H1 (cell line): ENCODE measurements at places on chromosomes 1 and 21.
A peak's percentile ranks its signal among the peaks of the same experiment; 100 is the strongest.

DNA sequence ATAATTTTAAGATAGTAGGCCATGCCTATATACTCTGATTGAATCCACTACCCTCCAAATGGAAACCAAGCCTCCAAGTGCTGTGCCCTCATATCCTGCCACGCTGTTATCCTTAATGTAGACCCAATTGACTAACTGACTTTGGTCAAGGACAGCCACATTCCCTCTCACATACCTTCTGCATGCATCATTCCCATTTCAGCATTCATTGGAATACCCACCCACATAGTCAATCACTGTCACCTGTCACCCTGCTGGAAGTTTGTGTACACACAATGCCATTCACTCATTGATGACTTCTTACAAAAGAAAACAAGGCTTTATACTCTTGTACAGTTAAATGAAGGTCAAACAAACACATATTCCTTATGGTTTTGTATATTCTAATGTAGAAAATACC lies 221.1 kb upstream of the PBX1 start:
- H3K4me1 ChIP-seq, result no peaks in the 10 kb centered on the region
- no peak overlapping the region for H3K27ac ChIP-seq
- no peak overlapping the region for H3K4me3 ChIP-seq
- no peak for DNase-seq
- H3K27me3 ChIP-seq, result no peaks in the 10 kb centered on the region

- H3K27me3 ChIP-seq, result no peaks in the 10 kb centered on the region
- no peak overlapping the region for H3K27ac ChIP-seq
- no peaks in the 10 kb centered on the region for H3K4me1 ChIP-seq
- H3K36me3 ChIP-seq, result no peaks in the 10 kb centered on the region
- no peak overlapping the region for H3K4me3 ChIP-seq
Observed at GRCh38 chr1:192342842-192343241, 26.1 kb downstream of the RGS21 start.

GRCh38 chr1:156920233-156921052 lies at the start of gene LRRC71:
Gene LRRC71 (plus strand): TSS chr1:156920632. CDS start chr1:156920804, 172 bp downstream.
- DNase-seq, result peak; percentile 98
- peak within 1 kb of the TSS; percentile 60 for H3K4me3 ChIP-seq
- H3K27me3 ChIP-seq, result peaks cover 64% of the 10 kb centered on the region
- H3K36me3 ChIP-seq, result no peaks in the 10 kb centered on the region
- peaks cover 10% of the 10 kb centered on the region for H3K4me1 ChIP-seq
- no peak within 1 kb of the TSS for H3K27ac ChIP-seq

DNA sequence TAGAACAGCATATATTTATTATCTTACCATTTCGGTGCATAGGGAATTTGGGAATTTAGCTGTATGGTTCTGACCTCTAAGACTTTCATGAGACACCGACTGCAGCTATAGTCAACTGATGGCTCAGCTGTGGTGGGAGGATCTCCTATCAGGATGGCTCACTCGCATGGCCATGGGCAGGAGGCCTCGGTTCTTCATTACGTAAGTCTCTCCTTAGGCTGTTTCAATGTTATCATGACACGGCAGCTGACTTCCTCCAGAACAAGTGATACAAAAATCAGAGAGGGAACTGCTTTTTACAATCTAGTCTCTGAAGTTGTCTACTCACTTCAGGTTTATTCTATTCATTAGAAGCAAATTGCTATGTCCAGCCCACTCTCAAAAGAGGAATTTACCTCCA lies 13.3 kb upstream of the CAPN8 start:
- no peak overlapping the region for H3K27ac ChIP-seq
- H3K4me3 ChIP-seq, result no peak overlapping the region
- DNase-seq, result no peak

GRCh38 chr1:17181781-17182464 lies 23.0 kb upstream of the PADI1 start:
- H3K27ac ChIP-seq, result no peak overlapping the region
- no peak for DNase-seq
- no peaks in the 10 kb centered on the region for H3K27me3 ChIP-seq
- no peak overlapping the region for H3K4me3 ChIP-seq
- H3K4me1 ChIP-seq, result no peaks in the 10 kb centered on the region
- no peaks in the 10 kb centered on the region for H3K36me3 ChIP-seq

DNA sequence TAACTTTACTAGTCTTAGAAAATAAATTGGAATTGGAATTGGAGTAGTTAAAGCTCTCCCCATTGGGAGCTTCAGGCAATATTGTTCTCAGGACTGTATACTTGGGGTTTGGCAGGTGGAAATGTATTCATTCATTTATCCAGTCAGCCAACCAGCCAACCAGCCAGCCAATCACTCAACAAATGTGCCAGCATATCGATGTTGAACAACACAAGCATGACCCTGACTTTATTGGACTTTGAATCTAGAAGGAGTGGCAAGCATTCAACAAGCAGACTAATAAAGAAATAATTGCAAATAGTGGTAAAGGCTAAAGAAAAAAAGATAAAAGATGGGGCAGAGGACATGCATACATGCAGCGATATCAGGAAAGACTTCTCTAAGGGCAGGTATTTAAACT lies 55.5 kb upstream of the ZC3H11B start:
- no peak overlapping the region for H3K27ac ChIP-seq
- H3K27me3 ChIP-seq, result no peaks in the 10 kb centered on the region
- no peak overlapping the region for H3K4me3 ChIP-seq

GRCh38 chr1:184025242-184025675 lies 12.3 kb downstream of the COLGALT2 start:
- DNase-seq, result no peak
- H3K27me3 ChIP-seq, result peaks cover 11% of the 10 kb centered on the region; the same call in 1 of the 2 replicates
- no peak overlapping the region for H3K27ac ChIP-seq
- no peaks in the 10 kb centered on the region for H3K36me3 ChIP-seq
- peaks cover 19% of the 10 kb centered on the region for H3K4me1 ChIP-seq

- H3K27me3 ChIP-seq, result no peaks in the 10 kb centered on the region
- no peaks in the 10 kb centered on the region for H3K36me3 ChIP-seq
- no peak overlapping the region for H3K4me3 ChIP-seq
- H3K4me1 ChIP-seq, result no peaks in the 10 kb centered on the region
- H3K27ac ChIP-seq, result no peak overlapping the region
- DNase-seq, result no peak
Observed at GRCh38 chr1:170714163-170714562, 50.2 kb downstream of the PRRX1 start.

DNA sequence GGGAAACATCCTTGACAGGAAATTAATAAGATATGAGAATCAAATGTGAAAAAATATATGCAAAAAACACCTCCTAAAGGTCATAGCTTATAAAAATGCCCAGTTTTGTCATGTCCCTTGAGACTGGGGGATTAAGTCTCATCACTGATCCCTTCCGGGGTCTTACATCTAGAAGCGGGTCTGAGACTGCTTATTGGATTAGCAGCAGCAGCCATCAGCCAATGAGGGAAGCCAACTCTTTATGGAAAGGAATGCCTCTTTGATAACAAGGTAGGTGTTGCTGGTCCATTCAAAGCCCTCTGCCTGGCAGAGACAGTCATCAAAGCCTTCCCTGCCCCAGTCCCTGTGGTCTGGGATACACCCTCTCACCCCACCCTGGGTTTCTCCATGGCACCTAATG lies 3.9 kb upstream of the CACNA1S start:
- H3K27me3 ChIP-seq, result peaks cover 9% of the 10 kb centered on the region
- no peaks in the 10 kb centered on the region for H3K4me1 ChIP-seq
- H3K36me3 ChIP-seq, result no peaks in the 10 kb centered on the region
- H3K27ac ChIP-seq, result no peak overlapping the region
